NCI-H2081 (cell line): ENCODE measurements at places on chromosomes 5 and 9.
A peak's percentile ranks its signal among the peaks of the same experiment; 100 is the strongest.

GRCh38 chr9:73548201-73548600 is 396.5 kb downstream of the ANXA1 start:
- peak; percentile 80 for DNase-seq

- no peak for DNase-seq
Measured at GRCh38 chr9:19969721-19970120, 180.9 kb upstream of the SLC24A2 start.

DNA sequence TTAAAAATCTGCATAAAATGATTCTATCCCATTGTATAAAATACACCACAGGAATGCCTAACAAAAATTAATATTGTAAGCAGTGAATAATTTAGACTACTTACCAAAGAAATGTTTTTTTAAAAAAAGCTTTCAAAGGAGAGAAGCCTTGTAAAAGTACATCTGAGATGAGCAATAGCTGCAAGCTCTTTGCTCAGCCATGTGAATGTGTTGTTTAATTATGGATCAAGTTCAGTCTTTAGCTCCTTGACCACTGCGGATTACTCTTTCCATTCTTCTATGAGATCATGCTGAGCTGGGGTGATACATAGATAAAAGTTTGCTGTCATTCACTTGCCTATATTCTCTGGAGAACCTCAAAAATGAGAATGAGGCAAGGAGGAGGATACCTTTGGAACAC is 782.4 kb upstream of the ZNF608 start:
- DNase-seq = no peak

DNA sequence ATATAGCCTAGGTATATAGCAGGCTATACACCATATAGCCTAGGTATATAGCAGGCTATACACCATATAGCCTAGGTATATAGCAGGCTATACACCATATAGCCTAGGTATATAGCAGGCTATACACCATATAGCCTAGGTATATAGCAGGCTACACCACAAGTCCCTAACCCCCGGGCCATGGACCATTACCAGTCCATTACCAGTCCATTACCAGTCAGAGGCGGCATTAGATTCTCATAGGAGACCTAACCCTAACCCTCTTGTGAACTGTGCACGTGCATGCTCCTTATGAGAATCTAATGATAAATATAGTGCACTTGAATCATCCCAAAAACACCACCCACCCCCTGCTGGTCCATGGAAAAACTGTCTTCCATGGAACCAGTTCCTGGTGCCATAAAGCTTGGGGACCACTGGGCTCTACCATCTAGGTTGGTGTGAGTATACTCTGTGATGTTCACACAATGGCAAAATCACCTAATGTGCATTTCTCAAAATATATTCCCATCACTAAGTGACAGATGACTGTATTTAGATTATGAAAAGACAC is 4.7 kb downstream of the PLIN2 start:
- no peak for DNase-seq

GRCh38 chr9:97518909-97519307 is 17.4 kb downstream of the TMOD1 start:
- no peak for DNase-seq

DNA sequence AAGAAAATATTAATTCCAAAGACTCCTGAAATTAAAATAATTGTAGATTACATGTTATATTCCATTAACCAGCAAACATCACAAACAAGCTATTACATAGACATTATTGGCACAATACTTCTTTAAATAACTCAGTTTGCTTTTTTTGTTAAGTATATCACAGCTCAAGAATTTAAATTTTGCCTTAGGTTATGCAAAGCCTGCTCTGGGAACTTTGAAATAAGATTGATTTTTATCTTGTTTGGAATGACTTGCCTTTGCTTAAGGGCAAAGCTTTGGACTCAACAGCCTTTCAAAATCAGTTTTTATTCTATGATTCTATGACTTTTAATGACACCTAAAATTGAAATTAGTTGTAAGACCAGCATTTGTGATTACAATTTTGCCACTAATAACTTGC is 78.2 kb downstream of the ALDH7A1 start:
- no peak for DNase-seq

DNA sequence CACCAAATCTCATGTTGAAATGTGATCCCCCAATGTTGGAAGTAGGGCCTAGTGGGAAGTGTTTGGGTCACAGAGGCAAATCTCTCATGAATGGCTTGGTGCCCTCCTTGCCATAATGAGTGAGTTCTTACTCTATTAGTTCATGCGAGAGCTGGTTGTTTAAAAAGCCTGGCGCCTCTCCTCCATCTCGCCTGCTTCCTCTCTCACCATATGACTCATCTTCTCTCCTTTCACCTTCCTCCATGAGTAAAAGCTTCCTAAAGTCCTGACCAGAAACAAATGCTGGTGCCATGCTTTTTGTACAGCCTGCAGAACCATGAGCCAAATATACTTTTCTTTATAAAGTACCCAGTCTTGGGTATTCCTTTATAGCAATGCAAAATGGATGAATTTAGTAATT is 20.9 kb upstream of the ARHGAP26 start:
- DNase-seq = no peak

DNA sequence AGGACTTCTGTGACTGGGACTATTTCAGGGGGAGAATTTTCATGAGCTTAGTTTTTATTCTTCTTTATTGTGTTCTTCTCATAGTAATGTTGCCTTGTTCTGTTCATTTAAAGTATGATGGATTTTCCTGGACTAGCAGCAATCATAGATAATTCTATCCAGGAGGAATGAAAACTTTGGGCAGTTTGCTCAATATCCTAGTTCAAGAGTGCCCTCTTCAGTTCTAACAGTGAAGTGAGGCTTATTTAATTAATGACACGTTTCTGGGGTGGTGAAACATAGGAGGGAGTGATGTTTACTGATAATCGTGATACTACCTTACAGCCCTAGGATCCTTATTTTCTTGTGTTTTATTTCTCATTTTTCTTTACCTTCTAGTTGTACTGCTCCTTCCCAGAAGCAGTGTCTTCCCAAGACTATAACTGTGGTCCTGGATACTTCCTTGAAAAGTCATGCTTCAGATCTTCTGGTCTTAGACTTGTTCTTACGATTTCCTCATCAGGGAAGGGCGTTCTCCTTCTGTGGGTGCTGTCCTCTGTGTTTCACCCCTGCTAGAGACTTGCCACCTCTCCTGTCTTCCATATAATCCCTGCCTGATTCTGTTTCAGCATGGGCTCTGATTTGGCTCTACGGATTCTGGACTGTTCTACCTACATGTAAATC is 57.4 kb downstream of the CFAP95 start:
- peak; percentile 46 for DNase-seq

DNA sequence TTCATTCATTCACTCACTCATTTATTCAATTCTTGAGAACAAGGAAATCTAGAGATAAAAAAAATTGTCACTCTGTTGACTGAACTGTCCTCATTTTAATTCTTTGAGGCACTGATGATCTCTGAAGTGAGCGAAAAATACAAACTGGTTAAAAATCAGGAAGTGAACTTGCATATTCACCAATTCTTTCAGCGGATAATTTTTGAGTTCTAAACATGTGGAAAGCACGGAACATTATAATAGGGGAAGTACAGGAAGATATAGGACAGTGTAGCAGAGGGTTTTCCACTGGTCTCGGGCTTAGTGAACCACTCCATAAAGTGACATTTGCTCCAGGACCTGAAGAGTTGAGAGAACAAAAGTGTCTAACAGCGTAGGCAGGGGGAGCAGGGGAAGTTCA is 169.5 kb downstream of the TLR4 start:
- no peak for DNase-seq

DNA sequence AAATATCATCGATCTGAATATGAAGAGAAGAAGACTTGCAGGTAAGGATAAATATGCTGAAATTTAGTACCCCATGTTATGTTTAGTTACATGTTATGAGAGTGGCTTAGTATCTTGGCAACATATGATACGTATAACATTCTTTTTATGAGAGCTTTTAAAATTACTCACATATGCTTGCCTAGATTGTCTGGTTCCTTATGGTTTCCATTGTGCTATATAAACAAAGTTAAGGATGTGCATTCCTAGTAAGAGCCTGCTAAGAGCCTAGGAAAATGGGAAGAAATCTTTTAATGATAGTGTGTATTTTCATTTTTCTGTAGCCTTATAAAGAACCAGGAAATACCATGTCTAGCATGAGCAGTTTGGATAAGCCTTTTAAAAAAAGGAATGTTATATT is 112.0 kb upstream of the KCNN2 start:
- DNase-seq = no peak

GRCh38 chr9:111454751-111455150 is 29.4 kb downstream of the ECPAS start:
- DNase-seq = no peak

- DNase-seq = peak; percentile 86
Measured at GRCh38 chr5:34898258-34898895, 16.9 kb downstream of the RAD1 start.

DNA sequence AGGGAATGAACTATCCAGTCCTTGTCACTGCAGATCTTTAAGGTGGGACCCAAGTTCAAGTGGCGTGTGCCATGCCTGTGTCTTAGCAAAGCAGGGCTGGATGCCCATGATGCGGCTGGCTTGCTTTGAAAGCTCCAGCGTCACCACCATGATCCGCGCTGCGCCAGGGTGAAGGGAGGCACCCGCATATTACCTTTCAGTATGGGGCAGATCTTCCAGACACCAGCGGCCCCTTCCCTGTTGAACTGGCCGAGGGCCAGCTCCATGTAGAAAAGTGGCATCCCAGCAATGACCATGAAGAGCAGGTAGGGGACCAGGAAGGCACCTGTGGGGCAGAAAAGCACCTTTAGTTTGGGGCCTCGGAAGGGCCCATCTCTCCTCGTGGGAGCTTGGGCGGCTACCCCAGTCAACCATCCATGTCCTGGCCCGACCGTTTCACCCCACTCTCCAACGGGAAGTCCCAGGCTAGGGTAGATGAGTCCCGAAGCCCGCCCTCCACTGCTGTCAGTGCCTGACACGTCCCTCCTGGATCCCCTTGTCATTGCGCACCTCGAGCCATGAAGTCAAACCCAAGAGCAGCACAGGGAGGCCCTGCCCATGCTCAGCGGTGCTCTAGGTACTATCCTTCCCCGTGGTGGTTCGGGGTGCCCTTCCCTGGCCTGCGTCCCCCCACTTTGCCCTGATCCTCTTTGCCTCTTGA is 3.9 kb downstream of the SLC6A3 start:
- no peak for DNase-seq

GRCh38 chr9:74729136-74729695 is 158.5 kb downstream of the TRPM6 start:
- no peak for DNase-seq

DNA sequence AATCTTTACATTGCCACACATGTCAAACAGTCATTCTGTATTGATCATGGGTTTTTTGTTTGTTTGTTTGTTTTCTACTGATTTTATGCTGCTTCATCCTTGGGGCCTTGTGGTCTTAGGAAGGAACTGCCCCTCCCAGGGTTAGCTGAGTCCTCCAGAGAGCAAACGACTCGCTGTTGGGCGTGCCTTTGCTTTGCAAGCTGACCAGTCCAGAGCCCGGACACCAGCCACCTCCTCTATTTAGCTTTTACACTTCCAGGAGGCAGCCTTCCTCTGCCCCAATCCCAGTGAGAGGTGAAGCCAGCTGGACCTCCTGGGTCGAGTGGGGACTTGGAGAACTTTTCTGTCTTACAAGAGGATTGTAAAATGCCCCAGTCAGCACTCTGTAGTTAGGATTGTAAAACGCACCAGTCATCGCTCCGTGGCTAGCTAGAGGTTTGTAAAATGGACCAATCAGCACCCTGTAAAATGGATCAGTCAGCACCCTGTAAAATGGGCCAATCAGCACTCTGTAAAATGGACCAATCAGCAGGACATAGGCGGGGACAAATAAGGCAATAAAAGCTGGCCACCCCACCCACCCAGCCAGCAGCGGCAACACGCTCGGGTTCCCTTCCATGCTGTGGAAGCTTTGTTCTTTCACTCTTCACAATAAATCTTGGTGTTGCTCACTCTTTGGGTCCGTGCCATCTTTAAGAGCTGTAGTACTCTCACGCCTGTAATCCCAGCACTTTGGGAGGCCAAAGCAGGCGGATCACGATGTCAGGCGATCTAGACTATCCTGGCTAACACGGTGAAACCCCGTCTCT is 154.4 kb downstream of the ERCC6L2 start:
- no peak for DNase-seq

DNA sequence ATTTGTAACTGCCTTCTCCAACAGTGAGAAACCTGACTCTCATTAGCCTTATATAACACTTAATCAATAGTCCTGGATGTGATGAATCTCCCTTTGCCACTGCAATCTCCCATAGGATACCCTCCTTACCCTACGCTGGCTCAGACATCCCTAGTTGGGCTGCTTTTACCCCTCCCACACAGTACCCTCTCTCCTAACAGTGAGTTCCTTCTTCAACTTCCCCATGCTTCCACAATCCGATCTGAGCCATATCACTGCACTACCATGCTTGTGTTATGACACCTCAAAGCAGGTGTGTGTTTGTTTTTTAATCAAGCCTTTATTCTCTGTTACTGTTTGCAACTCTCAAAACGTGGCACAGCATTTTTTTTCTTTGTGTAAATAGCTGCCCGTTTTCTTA is 60.5 kb upstream of the C9orf72 start:
- no peak for DNase-seq

- DNase-seq = no peak
Measured at GRCh38 chr5:146647656-146648199, 131.7 kb upstream of the GPR151 start.

DNA sequence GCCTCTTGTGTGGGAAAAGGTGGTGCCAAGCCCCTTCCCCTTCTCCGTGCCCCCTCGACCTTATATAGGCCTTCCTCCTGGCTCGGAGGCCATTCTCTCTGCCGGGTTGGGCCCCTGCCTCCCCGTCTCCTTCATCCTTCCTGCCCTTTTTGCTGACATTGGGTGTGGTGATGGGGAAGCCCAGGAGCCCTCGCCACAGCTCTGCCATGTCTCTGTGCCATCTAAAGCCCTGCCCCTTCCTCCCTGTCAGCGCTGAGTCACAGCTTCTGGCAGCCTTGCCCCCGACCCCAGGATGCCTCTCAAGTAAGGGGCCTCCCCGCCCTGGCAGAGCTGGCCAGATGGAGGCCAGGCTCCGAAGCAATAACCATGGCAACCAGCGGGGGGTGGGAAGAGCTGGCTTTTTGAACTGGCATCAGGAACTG is 30.4 kb downstream of the JADE2 start:
- DNase-seq = peak; percentile 37

GRCh38 chr5:62922191-62922590 is 343.6 kb downstream of the LRRC70 start:
- no peak for DNase-seq

DNA sequence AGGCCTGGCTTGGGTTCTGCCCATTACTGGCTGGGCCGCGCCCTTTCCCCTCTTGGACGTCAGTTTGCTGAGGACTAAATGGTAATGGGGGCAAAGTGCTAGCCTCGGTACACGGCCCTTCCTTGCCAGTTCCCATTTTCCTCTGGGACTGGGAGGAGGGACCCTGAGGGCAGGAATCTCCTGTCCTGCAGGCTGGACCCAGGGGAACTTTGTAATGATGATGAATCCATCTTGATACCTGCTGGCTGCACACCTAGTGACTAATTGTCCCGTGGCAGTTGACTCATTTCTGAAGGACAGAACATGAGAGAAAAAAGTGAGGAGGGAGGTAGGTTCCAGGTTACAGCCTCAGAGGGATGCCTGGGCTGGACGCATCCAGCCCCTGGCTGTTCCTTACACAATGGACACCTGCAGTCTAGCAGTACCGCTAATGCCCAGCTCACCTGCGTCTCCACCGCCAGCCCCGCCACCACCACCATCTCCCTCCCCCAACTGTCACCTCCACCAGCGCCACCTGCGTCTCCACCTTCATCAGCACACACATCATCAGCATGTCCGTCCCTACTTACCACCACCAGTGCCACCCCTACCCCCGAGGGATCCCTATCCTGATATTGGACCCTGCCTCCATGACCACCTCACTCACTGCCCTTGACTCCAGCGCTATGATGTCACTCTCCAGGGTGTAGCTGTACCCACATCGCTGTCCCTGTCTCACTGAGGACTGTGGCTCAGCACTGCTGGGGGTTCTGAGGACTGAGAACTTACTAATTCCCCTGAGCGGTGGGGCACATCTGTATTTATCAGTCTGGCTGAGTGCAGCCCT is 4.3 kb downstream of the CDHR2 start:
- DNase-seq = no peak
